HEK293T (cell line): ENCODE measurements at places on chromosomes 6 and 20.

DNA sequence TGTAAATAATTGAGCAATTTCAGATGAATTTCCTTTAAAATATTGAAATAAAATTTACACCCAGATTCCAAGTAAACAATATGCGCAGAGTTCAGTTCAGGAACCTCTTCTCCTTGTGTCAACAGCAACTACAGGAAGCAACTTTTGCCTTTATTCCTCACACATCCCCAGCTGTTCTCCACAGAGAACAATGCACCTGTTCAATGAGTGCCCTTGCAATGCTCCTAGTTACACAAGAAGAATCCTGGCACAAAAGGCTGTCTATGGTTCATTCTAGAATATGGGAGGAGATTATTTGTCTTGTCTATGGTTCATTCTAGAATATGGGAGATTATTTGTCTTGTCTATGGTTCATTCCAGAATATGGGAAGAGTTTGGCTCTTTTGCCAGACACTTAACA lies 454.9 kb downstream of the BTBD3 start:
- no peak for DNase-seq

- no peak for DNase-seq
These were observed 305.2 kb downstream of the ESR1 start for GRCh38 chr6:152112491-152113261.

DNA sequence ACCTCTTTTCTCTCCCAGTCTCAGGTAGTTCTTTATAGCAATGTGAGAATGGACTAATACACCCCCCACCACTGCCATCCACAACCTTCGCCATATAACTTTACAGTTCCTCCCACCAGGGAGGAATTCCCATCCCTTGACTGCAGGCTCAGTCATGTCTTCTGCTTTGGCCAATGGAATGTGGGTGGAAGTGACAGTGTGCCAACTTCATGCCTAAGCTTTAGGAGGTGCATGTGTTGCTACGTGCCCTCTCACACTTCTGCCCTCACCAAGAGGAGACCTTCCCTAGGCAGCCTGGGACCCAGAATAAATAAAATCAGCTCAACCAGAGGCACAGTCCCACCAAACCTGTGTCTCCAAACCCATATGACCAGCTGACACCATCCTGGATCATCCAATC lies 33.0 kb upstream of the LRRN4 start:
- DNase-seq = no peak

DNA sequence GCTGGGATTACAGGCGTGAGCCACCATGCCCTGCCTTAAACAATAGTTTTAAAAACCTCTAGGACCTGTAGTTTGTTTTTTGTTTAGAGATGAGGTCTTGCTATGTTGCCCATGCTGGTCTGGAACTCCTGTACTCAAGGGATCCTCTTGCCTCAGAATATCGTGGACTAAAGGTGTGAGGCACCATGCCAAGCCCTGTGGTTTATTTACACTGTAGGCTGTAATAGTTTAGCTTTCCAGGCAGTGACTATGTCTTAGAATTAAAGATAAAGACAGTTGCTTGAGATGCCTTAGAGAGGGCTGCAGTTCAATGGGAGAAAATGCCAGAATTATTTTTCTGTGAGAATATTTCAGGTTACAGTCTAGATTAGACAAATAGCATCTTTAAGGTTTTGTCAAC lies 72.9 kb downstream of the SGK1 start:
- DNase-seq = no peak

- DNase-seq = no peak
These were observed 44.9 kb downstream of the PNLDC1 start for GRCh38 chr6:159844737-159845645.

GRCh38 chr6:106643061-106643460 lies 13.7 kb downstream of the QRSL1 start:
- DNase-seq = no peak

DNA sequence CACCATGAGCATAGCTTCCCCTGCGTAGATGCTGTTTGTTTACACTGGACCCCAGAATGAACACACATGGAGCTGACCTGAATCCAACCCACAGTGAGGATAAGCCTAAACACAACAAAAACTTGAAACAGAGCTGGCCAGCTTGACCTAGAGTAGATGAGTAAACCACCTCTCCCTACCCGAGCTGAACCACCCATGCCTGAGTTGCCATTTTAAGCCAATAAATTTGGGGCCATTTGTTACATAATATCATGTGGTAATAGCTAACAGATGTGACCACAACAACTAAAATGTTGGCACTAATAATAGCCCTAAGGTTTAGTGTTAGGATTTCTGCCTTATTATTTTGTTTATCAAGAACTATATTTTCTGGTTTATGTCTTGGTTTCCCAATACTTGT lies 103.2 kb upstream of the GRIK2 start:
- DNase-seq = no peak

- DNase-seq = peak; percentile 93
These were observed 19.9 kb downstream of the ZKSCAN8 start for GRCh38 chr6:28161410-28162079.

- no peak for DNase-seq
These were observed 51.4 kb upstream of the JARID2 start for GRCh38 chr6:15194453-15194852.

GRCh38 chr6:128033156-128033555 lies 132.3 kb upstream of the THEMIS start:
- no peak for DNase-seq

DNA sequence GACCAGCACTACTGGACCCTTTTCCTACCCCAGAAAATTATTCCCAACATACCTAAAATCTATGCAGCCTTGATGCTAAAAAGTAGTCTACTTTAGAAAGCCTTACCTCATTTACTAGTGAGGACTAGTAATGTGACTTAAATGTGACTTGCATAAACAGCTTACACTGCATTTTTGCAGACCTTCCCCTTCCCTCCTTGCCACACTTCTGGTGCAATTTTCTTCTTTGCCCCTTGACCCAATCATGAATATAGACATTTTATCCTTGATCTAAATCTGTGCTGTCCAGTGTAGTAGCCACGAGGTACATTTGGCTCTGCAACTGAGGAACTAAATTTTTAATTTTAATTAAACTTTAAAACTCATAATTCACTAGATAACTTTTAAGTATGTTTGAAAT lies 7.0 kb upstream of the ZKSCAN8 start:
- DNase-seq = no peak

DNA sequence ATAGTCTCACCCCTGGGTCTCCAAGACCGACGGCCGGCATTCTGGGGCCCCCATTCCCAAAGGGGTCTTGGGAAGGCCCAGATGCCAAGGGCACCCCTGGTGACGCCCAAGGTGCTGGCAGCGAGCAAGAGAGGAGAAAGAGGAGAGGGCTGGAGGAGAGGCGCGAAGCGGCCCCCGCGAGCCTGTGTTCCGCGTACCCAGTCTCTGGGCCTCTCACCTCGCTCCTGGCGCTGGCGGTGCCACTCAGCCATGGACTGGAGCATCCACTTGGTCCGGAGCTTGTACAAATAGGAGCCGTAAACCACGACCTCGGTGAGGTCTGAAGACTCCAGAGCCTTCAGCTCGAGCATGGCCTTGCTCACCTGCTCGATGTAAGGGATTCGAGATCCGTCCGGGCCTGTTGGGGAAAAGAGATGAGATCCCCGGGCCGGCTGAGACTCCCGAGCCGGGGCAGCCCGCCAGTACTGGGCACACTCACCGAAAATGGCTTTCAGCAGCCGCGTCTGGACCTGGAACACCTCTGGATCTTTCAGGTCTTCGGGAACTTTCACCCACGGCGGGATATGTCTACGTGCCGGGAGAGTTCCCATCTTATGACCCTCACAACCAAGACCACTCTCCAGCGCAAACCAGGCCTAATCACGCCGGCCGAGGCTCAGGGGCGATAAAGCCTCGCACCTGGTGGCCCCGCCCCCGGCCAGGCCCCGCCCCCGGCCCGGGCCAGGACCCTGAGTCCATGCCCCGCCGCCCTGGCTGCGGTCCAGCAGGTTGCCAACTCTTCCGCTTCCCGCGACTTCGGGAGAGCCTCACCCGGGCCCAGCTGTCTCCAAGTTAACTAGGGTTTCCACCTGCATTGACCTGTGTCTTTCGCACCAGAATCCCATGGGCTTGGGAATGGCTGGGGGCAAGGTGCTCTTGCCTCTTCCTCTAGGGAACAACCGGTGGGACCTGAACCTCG lies at the start of gene DPPA5:
Gene DPPA5 (minus strand): TSS at position 641 of the 958 bp plus-strand sequence. CDS start 51 bp downstream, at position 590.
- no peak for DNase-seq

- peak; percentile 63 for DNase-seq
These were observed 26.7 kb downstream of the SAYSD1 start for GRCh38 chr6:39088331-39088730.

DNA sequence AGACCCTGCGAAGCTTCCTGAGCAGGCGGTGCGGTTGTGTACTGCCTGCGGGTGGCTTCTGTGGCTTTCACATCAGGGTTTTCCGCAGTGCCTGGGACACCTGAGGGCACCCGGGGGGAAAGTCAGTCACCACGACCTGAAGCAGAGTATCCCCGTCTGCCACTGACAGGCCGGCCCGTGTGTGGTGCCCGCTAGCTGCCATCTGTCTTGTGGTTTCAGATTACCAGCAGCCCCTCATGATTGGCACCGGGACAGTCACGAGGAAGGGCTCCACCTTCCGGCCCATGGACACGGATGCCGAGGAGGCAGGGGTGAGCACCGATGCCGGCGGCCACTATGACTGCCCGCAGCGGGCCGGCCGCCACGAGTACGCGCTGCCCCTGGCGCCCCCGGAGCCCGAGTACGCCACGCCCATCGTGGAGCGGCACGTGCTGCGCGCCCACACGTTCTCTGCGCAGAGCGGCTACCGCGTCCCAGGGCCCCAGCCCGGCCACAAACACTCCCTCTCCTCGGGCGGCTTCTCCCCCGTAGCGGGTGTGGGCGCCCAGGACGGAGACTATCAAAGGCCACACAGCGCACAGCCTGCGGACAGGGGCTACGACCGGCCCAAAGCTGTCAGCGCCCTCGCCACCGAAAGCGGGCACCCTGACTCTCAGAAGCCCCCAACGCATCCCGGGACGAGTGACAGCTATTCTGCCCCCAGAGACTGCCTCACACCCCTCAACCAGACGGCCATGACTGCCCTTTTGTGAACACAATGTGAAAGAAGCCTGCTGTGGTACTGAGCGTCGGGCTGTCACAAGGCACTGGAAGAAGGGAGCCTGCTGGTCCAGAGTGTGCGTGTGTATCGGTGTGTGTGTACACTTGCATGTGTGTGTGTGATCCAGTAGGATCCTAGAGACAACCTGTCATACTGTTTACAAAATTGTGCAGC lies 54.4 kb downstream of the GOPC start:
- no peak for DNase-seq

DNA sequence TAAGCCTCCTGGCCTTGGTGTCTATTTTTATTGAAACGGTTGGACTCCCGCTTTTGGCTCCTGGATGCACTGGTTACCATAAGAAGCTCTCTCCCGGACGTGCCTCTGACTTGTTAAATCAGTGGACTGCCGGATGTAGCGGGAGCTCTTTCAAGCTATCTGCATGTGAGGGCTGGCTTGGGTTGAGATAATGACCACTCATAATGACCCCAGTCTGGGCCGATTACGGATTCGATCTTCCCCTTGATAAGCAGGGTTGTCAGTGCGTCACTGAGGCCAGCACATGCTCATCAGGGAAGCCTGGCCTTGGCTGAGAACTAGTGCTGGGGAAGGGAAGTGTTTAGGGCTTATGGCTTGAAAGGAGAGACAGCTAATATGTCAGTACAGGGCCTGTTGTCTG lies 528.1 kb downstream of the CDH26 start:
- DNase-seq = no peak

GRCh38 chr20:5395932-5396727 lies 79.4 kb upstream of the PROKR2 start:
- no peak for DNase-seq

DNA sequence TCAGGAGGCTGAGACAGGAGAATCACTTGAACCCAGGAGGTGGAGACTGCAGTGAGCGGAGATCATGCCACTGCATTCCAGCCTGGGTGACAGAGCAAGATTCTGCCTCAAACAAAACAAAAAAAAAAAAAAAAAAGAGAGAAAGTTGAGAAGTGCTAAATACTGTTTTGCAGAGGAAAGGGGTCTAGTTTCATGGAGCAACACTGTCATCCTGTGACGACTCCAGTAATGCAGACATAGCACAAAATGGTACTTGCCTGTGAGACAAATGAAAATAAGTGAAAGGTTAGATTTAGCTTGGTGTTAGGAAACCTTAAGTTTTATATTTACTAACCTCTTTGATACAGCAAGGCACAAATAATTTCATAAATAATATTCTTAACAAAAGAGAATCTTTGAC lies 29.7 kb downstream of the CEP162 start:
- no peak for DNase-seq

GRCh38 chr6:93235775-93236174 lies 183.6 kb downstream of the EPHA7 start:
- DNase-seq = no peak

- DNase-seq = no peak
These were observed 42.7 kb upstream of the ZNF831 start for GRCh38 chr20:59120919-59121318.

DNA sequence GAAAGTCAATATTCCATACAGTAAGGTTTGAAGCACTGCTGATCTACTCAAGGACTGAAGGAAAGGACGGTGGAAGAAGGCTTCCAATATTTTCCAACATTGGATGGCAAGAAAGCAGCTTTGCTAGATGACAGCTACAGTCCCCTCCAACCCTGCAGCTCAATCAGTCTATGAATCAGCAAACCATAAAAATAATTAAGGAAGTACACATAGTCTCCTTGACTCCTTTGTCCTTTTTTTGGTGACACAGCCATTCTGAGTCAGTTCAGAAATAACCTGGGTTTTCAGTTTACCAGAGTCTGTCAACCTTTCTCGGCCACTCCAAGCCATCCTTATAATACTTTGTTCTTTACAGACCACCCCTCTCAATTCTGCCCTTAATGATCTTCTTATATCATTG lies 232.5 kb downstream of the IBTK start:
- no peak for DNase-seq

- DNase-seq = no peak
These were observed 14.9 kb downstream of the ADTRP start for GRCh38 chr6:11763460-11764249.

DNA sequence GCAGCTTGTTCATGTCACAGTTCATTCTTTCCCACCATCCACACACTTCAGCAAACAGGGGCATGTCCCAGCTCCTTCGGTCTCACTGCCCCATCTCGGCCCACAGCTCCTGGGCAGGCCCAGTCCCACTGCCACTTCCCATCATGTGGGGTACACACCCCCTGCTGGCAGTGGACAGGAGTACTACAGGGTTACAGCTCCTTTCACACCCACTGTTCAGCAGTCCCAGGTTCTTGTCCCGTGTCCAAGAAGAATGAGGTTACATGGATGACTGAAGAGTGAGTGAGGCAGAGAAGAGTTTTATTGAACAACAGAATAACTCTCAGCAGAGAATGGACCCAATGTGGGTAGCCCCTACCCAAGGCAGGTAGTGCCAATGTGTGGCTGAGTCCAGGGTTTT lies 77.8 kb upstream of the SMLR1 start:
- DNase-seq = no peak

DNA sequence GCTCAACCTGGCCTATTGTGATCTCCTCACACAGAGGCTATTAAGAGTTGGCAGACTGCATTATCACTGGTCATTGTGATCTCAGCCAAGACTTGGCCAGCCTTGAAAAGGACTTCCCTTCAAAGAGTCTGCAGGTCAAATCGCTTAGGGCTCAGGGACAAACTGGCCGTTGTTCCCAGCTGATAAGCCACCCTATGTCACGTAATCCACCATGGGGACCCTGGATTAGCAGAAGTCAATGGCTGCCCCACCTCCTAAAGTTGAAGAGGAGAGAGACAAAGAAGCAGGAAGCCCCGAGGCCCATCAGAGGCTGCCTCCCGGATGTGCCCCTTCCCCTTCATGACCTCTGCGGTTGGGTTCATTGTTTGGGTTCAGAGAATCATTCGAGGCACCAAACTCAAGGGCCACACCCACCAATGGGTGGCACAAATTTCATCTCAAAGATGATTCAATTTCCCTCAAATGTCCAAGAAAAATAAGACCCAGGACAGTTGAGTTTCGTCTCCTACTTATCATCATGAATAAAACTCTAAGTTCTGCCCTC lies 56.6 kb downstream of the BPIFB1 start:
- DNase-seq = no peak
